ENCODE measurements at places on chromosomes 5 and 9.

DNA sequence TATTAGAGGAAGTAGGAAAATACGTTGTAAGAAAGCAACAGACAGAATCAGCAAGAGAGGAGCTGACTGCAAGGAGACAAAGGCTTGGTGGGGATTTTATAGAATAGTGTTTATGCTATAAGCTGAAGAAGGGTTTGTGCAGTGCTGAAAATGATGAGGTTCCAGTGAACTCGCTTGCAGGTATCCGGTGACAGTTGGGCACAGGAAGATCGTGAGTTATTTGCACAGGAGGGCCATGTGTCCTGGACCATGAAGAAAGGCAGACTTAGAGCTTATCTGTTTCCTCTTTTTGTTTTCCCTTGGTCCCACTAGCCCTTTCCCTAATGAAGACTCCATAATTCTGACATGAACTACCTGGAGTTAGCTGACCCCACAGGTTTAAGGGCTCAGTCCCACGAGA lies 61.4 kb downstream of the NXNL2 start:
- DNase-seq: no peak

- DNase-seq: no peak
Measured at GRCh38 chr9:13437866-13438265, 158.4 kb upstream of the MPDZ start.

GRCh38 chr5:157978061-157978460 lies 119.1 kb upstream of the CLINT1 start:
- DNase-seq: no peak

DNA sequence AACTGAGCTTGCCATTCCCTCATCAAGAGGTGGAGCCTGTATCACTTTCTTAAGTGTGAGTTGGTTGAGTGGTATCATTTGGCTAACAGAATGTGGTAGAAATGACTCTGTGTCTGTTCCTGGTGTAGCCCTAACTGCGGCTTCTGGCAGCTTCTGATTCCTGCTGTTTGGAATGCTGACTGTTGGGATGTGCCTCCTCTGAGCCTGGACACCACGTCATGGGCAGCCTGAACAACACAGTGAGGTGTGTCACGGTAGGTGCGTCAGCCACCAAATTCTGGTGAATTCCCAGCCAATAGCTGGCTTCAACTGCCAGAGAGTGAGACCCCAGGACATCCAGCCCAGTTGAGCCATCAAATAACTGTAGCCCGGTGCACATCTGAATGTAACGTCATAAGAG lies 6.1 kb upstream of the C9orf152 start:
- no peak for DNase-seq

DNA sequence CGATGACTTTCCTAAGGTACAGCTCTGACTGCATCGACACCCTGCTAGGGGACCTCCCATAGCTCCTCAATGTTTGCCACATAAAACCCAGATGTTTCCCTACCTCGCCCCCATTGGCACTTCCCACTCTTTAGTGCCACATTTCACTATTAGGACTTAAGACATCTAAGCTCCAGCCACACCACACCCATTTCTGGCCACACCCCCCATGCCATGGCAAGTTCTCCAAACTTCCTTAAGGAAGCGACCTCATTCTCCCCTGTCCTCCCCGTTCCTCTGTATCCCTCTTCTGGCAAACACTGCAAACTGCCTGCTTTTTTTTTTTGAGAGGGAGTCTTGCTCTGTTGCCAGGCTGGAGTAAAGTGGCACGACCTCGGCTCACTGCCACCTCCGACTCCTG lies 62.9 kb downstream of the USP20 start:
- DNase-seq: no peak

DNA sequence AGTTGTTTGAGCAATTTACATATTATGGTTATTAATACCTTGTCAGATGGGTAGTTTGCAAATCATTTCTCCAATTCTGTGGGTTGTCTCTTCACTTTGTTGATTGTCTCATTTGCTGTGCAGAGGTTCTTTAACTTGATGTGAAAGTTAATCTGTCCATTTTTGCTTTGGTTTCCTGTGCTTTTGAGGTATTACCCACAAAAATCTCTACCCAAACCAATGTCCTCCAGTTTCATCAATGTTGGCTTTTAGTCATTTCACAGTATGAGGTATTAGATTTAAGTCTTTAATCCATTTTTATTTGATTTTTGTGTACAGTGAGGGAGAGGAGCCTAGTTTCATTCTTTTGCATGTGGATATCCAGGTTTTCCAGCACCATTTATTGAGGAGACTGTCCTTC lies 82.4 kb downstream of the MRPS30 start:
- DNase-seq: no peak

DNA sequence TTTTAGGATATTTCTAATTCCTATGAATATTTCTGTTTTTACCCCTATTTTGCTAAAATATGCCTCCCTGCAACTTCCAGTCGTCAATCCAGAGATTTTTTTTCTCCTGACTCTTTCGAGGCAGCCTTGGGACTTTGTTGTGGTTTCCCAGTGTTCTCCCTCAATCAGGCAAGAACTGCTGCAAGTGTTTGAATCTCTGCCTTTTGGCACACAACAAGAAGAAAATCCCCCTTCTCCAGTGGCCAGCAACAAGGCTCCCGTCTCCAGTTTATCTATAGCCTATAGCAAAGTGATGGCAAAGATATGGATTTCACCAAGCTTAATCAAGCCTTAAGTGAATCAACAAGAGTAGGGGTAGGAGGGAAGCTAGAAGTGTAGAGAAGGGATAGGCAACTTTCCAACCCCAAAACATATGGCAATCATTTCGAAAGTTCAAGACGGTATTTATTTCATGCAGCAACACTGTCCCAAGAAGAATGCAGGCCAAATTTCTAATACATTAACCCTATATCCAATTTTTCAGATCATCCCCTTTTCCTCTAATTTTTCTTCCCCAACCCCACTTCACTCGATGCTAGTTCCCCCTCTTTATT lies 37.7 kb upstream of the PAPPA start:
- DNase-seq: no peak

All from NCI-H748 treated with DMSO at 0.1 percent for 48 hours (cell line).